ENCODE measurements at places on chromosomes 3 and 15.

- DNase-seq: no peak
These were observed 28.2 kb downstream of the DUOX1 start for GRCh38 chr15:45157974-45158373.

DNA sequence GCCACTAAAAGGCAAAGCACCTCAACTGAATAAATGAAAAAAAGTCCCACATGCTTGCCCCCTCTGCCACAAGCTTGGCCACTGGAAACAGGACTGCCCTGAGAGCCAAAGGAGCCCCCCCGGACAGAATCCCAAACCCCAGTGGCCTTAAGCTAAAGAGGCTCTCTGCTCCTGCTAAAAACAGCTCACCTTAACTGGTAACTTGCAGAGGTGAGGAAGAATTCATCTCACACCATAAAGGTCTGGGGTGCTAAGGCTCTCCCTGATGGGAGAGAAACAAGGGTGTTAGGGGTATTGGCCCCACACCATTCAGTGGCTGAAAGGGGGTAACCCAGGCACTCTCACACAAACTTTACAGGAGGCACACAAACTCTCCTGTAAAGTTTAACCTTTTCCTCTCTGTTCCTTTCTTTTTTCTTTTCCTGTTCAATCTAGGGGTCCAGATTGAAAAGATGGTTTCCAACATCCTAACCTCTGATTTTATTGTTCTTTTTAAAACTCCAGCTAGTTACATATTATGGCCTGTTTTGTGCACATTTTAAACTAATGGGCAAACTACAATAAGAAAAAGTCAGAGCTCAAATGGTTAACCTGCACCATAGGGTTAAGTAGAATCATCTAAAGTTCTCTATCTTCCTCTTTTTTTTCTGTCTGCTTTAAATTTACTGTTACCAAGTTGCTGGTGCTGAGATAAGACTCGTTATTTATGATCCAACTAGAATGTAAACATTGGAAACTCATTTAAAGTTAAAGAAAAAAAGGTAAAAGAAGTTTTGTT is 19.9 kb downstream of the TRANK1 start:
- no peak for DNase-seq

DNA sequence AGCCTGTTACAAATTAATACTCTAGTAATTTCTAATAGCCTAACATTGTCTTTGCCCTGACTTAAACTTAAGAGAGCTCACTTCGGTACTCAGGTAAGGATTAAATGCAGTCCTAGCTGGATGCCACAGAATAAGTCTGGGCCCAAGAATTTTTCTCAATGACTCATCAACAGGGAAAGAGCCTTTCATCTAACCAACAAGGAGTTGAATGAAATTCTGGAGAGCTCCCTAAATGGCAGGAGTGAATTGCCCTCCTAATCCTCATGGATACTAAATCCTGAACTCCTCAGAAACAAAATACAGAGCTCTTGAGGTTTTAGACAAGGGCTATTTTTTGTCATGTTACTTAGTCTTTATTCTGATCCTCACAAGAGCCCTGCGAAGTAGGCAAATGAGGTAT is 159.5 kb downstream of the PLCH1 start:
- no peak for DNase-seq

DNA sequence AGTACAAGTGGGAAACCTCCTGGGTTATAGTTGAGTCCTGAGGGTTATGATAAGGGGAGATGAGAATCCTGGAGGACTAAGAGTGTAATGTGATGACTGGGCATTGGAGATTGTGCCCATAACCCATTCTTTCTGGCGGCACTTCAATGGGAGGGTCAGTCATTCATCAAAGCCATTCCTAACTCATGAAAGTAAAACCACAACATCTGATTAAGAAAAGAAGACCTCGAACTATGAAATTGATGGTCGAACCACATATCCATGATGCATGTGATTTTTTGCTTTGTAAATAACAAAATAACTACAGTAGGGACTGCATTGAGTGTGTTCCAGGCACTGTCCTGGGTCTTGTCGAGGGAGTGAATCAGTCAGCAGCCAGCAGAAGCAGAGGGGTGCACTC is 215.1 kb downstream of the SHQ1 start:
- DNase-seq: no peak

- no peak for DNase-seq
These were observed 8.7 kb downstream of the PLS1 start for GRCh38 chr3:142604940-142605339.

DNA sequence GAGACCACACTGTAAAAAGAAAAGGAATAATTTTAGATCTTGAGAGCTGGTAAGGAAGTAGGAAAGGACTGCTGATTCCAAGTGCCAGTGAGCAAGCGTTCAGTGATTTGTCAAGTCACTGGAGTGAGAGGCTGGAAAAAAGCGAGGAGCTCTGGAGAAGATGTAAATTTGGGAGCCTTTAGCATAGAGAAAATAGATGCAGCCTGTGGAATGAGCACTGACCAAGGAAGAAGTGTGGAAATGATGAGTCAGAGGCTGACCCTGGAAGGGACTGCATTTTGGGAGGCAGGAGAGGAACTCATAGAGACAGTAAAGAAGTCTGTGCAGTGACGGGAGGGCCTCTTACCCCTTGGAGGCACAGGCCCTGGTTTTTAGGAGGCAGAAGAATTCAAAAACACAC is 17.1 kb upstream of the ABTB1 start:
- DNase-seq: no peak

DNA sequence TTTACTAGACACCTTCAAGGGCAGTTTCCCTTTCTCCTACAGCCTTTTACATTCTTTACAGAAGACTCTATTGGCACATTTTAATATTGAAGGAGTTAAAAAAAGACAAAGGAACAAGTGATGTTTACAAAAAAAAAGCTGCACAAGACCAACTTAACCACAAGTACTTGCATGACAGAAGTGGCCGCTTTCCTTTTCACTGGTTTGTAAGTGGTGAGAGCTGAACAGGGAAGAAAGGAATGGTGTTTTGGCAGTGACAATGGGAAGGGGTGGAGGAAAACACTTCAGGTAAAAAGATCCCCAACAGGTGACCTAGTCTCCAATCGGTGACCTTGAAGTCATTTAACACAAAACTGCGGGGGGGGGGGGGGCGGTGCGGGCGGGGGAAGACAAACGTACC is 1.1 kb downstream of the WDR72 start:
- no peak for DNase-seq

DNA sequence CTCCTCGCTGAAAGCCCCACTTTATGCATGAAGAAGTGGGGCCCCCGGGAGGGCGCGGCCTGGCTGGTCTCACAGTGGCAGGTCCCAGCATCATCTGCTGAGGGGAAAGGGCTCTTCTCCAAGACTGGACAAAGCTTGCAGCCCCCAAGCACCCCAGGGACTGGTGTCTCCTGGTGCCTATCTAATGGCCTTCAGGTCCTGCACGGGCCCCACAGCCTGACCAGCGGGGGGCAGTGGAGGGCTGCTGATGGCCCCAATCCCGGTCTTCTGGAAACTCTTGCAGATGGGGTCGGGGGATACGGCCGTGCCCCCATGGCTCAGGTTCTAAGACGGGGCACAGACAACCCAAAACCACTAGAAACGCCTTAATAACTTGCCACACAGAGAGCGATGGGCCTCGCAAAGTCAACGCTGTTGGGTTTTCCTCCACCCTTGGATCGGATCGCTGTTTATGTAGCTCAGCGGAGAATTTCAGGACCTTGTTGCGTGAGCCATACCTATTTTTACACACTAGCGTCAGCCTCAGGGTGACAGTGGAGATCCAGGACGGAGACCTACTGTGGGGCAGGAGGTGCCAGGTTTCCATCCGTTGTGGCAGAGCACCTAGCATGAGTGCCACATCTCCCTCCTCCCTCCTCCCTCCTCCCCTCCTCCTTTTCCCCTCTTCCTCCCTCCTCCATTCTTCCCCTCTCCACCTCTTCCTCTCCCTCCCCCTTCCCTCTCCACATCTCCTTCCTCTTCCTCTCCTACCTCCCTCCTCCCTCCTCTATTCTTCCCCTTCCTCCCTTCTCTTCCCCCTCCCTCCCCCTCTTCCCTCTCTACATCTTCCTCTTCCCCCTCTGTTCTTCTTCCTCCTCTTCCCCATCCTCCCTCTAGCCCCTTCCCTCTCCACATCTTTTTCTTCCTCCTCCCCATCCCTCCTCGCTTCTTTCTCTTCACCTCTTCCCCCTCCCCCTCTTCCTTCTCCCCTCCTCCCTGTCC is 79.3 kb upstream of the ALDH1L1 start:
- no peak for DNase-seq

DNA sequence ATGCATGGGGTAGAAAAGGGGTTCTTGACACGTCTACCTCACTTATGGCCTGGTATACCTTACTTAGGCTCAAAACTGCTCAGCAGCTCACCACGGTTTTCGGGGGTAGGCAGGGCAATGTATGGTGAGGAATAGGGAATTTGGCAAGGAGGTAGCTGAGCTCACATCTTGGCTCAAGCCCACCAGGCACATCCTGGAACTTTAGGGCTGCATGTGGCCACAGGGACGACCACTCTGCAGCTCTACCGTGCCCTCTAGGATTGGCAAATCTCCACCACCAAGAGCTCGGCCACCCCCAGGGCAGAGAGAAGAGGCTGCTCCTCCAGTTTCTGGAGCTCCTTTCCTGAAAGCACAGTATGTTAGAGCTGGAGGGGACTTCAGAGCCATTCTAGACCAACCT is 69.7 kb downstream of the MRPL46 start:
- no peak for DNase-seq

- DNase-seq: peak; percentile 64
These were observed 6.4 kb downstream of the CELSR3 start for GRCh38 chr3:48656061-48656840.

DNA sequence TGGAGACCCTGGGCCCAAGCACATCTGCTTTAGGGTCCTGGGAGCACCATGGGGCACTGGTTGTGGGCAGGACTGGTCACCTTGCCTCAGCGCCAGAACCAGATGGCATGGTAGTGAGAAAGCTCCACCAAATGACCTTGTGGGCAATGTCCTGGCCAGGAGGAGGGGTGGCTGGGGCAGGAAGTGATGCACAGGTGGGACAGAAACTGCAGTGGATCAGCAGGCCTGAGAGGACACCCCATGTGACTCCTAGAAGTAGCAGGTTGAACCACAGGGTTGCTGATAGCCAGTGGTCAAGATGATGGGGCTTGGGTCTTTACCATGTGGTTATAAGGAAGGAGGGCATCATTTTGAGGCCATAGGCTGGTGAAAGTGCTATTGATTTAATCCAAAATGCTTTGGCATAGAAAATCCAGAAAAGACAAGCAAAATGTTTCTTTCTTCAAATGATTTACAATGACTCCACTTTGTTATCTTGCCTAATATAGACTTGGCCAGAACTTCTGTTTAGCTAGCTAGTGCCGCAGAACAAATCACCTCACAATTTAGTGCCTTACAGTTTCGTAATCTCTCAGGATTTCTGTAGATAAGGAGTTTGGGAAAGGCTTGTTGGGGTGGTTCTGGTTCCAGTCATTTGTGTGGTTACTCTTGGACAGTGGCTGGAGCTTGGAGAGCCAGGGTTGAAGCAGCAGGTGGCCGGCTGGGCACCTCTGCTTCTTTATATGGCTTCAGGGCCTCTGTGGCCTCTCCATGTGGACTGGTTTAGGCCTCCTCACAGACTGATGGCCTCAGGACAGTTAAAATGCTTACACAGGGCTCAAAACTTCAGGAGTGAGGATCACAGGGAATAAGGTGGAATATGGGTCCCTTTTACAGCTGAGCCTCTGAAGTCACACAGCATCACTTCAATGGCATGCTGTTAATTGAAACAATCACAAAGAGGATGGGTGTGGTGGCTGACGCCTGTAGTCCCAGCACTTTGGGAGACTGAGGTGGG is 27.5 kb downstream of the TMEM158 start:
- DNase-seq: no peak

GRCh38 chr3:104438706-104439105 is 928.0 kb upstream of the ALCAM start:
- DNase-seq: no peak

DNA sequence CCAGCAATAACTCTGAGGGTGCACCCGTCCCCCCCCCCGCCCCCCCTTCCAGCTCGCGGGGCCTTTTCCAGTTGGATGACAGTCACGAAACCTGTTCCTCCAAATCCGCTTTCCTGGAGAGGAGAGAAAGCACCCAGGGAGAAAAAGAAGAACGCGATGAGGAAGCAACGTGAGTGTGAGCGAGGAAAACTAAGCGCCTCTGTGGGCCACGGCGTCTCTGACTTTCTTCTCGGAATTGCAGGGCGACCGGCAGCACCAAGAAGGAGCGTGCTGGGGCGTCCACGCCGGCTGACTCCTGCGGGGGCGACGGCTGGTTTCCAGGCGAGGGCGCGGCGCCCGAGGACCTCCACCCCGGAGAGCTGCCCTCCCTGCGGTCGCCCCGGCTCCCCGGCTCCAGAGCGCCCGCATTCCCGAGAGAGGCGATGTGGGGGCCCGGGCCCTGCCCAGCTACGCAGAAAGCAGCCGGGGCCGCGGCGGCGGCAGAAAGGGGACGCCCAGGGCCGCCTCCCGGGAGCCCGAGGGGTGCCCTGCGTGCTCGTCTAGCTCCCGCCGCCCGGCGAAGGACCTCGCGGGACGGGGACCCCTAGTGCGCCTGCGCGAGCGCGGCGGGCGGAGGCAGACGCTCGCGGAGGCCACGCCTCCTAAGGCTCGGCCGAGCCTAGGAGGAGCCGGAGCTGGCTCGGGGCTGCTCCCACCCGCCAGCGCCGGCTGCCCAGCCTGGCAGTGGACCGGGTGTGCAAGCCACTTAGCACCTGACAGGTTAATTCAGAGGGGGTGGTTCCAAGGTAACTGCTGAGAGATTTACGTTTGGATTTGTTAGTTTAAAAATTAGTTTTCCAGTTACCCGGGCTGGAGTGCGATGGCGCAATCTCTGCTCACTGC is 15.3 kb upstream of the ADIPOQ start:
- peak; percentile 53 for DNase-seq

DNA sequence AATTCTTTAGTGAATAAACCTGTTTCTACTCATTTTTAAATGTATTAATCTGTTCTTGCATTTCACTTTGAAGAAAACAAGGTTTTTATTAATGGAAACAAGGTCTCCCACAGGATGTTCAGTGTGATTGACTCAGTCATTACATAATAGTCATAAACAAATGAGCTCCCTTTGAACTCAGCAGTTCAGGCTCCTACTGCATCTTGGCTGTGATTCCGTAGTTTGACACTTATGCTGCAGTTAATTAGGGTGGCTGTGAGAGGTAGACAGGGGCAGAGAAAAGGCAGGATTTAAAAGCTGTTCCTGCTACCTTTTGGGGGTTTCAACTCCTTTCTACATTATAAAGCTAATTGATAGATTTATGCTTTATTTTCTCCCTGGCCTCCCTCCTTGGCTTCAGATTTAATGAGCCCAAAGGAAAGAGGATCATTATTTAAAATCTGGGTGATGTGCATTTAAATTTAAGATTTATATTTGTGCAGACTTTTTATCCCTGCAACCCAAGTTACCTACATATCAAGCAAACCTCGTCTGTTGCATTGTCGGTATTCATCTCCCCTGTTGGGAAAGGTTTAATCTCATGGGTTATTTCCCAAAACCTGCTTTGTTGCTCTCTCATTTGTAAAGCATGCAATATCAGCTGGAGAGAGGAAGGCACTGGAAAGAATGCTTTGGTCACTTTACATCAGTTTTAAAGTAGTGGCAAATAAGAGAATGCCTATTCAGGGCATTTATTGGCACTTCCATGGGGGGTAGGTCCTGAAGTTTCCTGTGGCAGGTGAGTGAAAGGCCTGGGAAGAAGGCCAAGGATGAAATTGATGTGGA is 345.0 kb upstream of the NR2E3 start:
- no peak for DNase-seq

Data from stimulated activated CD8-positive, alpha-beta memory T cell treated with anti-CD3 and anti-CD28 coated beads, Interleukin-4, amount 100 ng/mL, for 1 hour (primary cell).